ENCODE measurements at places on chromosomes 3 and 15.

DNA sequence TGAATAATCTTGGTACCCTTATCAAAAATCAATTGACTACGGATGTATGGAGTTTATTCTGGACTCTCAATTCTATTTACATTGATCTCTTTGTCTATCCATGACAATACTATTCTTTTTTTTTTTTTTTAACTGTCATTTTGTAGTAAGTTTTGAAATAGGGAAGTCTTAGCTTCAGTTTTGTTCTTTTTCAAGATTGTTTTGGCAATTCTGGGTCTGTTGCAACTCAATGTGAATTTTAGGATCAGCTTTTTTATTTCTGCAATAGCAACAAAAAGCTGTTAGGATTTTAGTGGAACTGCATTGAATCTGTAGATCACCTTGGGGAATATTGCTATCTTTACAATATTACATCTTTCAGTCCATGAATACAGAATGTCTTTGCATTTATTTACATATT lies 21.4 kb downstream of the BTLA start:
- no peak for DNase-seq

- DNase-seq: no peak
Measured at GRCh38 chr3:18499301-18499700, 74.2 kb upstream of the SATB1 start.

DNA sequence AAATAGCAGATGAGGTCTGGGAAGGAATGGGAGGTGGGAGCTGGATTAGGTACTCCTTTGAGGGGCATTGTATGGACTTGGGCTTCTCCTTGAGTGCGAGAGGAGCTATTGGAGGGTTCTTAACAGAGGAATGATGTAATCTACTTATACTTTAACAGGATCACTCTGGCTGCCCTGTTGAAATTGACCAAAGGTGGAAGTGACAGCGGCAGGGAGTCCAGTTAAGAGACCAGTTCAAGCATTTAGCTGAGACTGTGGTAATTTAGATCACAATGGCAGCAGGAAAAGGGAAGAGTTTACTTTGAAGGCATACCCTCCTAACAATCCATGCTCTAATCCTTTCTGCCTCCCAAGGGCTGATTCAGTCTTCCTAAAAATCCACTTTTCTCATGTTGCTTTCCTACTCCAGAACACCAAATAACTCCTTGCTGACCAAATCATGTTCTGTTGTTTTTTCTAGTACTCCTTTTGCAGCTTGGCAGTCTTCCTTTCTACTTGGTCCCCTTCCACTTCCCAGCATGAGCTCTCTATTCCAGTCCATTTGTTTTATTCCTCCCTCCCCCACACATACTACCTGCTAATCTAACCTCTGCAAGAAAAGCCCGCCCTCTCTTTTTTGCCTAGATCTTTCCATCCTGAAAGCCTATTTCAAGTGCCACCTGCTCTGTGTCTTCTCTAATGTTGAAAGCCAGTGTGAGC lies 139.4 kb downstream of the NECTIN3 start:
- no peak for DNase-seq

GRCh38 chr3:3603351-3603750 lies 195.9 kb upstream of the LRRN1 start:
- no peak for DNase-seq

DNA sequence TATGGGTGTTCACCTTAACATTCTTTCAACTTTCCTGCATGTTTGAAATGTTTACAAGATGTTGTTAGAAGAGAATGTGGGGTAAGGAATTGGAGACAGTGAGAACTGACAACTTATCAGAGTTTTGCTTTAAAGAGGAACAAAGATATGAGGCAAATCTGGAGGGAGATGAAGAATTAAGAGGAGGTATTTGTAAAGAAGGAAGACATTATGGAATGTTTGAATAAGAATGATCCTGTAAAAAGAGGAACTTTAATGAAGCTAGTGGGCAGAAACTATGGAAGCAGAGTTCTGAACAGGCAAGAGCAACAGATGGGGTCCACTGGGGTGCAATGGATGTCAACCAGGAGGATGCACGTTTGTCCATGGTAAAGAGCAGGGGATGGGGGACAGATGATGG lies 27.7 kb downstream of the PLD1 start:
- DNase-seq: no peak
